ENCODE measurements at places on chromosomes 5 and 9.

DNA sequence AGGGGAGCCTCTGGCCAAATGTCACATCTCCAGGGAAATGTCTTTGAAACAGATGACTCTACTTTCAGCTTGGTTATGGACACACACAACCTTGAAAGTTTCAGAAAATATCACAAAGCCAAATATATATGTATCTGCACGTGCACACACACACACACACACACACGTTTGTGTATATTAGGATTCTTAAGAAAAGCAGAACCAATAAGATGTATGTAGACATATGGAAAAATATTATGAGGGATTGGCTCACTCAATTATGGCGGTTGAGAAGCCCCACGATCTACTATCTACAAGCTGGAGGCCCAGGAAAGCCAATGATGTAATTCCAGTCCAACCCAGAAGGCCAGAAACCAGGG, 194.9 kb downstream of the PALM2AKAP2 start:
- no peak for DNase-seq

DNA sequence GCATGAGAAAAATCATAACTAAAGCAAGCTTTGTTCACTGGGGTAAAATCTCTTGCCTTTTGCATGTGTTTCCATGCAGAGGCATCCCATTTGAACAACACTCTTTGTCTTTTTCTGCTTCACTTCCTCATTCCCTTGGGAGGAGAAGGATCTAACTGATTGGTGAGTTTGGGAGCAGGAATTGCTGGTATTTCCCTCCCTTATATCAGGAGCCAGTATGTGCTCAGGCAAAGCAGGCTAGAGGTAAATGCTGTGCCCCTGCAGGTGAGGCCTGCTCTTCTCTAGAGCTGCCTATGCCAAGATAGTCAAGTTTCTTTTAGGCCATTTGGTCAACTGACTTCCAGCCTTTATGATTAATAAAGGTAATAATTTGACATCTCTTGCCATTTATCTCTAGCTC, 179.9 kb downstream of the COX7C start:
- DNase-seq, result no peak

- DNase-seq, result no peak
Observed at GRCh38 chr5:52598968-52599367, 188.7 kb upstream of the ITGA1 start.

GRCh38 chr5:169911448-169912212, 68.7 kb downstream of the INSYN2B start:
- DNase-seq, result no peak

Data from left kidney (tissue), 8 donors.